ENCODE measurements at places on chromosomes 6 and 20.

DNA sequence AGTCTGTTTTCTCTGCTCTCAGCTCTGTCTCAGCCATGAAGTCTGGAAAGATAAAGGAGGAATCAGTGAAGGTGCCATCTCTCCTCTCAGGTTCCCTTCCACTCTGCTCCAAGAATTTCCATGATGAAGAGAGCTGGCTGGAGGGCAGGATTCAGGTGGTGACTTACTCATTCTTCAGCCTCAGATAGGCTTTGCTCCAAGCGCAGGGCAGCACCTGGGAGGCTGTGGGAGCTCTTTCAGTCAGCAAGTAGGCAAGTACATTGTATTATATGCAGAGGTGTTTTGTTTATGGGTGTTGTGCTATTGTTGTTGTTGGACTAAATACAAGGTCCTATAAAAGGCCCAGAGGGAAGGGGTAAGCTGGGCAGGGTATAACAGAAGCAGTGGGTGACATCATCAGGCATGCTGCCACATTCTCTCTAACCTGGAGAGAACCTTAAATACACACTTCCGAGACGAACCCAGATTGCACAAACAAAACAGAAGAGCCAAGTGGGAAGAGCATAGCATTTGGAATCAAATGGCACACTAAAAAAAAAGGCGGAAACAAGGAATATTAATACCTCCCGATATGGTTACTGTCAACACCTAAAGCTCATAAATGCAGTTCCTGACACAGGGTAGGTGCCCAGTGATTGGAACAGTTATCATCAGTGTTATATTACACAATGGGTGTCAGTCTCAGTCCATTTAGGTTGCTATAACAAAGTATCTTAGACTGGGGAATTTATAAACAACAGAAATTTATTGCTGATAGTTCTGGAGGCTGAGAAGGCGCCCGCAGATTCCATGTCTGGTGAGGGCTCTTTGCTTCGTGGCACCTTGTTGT is 14.5 kb upstream of the PSMG4 start:
- DNase-seq: no peak

GRCh38 chr20:25669826-25670422 is 26.7 kb downstream of the ZNF337 start:
- peak; percentile 86 for DNase-seq

DNA sequence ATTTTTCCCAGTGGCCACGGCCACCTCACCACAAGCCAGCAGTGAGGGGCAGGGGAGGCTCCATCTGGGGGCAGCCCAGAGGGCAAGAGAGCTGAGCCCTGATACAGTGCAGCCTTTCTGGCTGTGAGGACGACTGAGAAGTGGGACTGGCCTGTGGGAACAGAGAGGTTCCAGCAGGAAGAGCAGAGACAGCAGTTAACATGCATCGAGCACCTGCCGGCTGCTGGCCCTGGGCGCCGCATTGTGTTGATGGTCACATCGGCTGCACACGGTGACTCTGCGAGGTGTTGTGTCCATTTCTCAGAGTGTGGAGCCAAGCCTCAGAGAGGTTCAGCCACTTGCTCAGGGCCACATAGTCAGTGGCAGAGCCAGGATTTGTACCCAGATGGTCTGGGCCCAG is 9.8 kb downstream of the FOXS1 start:
- no peak for DNase-seq

DNA sequence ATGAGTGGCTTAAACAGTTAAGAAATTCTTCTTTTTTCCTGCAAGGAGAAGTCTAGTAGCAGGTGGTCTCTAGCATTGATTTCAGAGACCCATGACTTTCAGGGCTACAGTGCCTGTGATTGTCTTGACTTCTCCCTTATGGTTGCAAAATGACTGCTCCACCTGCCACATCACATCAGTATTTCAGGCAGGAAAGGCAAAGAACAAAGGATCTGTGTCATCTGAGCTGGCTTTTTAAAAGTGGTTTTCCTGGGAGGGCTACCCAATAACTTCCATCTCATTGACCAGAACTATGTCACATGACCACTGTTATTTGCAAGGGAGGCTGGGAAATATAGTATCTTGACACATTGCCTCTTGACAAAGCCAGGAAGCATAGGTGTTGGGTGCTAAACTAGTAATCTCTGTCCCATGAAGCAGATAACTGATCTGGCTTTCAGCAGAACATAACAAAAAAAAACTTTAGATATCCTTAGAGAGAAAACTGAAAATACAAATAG is 226.2 kb downstream of the DHX35 start:
- DNase-seq: no peak

All from fibroblast of mammary gland (primary cell).